NCI-H187 (cell line): ENCODE measurements at places on chromosomes 2 and 18.

GRCh38 chr2:53515435-53516332, 251.9 kb upstream of the CHAC2 start:
- DNase-seq, result no peak

- no peak for DNase-seq
Observed at GRCh38 chr2:67927501-67927900, 135.3 kb downstream of the C1D start.

DNA sequence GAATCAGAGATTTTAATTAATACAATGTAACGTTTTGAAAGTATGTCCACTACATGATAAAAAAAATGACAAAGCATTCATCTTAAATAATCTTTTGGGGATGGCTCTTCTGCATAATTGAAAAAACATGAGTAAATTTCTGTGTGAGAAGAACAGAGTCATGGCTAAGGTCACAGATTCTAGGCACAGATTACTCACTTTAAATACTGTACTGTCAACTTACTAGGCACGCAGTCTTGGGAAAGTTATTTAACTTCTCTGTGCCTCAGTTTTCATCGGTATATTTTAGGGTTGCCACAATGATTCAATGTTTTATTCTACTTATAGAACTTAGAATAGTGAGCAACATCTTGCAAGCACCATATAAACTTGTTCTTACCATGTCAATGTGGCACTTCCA, 49.2 kb downstream of the TMEFF2 start:
- DNase-seq, result no peak

- no peak for DNase-seq
Observed at GRCh38 chr2:203077451-203077850, 62.8 kb downstream of the NBEAL1 start.

GRCh38 chr2:237766340-237766739, 32.2 kb upstream of the RBM44 start:
- no peak for DNase-seq

DNA sequence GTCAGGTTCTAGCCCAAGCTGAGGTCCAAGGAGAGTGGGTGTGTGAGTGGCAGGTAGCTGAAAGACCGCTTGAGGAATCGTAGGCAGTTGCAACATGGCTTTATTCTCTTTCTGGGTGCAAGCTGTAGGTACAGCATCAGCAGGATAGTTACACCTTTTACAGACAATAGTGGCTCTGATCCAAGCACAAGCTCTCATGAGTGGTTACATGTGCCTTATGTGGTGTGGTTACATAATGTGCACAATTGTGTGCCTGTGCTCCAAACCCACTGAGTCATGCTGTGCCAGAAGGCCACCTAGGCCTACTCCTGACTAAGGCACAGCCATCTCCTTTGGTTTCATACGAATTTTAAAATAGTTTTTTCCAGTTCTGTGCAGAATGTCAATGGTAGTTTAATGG, 227.6 kb downstream of the SATB2 start:
- no peak for DNase-seq

- DNase-seq, result no peak
Observed at GRCh38 chr2:176830362-176830761, 382.2 kb upstream of the HNRNPA3 start.

DNA sequence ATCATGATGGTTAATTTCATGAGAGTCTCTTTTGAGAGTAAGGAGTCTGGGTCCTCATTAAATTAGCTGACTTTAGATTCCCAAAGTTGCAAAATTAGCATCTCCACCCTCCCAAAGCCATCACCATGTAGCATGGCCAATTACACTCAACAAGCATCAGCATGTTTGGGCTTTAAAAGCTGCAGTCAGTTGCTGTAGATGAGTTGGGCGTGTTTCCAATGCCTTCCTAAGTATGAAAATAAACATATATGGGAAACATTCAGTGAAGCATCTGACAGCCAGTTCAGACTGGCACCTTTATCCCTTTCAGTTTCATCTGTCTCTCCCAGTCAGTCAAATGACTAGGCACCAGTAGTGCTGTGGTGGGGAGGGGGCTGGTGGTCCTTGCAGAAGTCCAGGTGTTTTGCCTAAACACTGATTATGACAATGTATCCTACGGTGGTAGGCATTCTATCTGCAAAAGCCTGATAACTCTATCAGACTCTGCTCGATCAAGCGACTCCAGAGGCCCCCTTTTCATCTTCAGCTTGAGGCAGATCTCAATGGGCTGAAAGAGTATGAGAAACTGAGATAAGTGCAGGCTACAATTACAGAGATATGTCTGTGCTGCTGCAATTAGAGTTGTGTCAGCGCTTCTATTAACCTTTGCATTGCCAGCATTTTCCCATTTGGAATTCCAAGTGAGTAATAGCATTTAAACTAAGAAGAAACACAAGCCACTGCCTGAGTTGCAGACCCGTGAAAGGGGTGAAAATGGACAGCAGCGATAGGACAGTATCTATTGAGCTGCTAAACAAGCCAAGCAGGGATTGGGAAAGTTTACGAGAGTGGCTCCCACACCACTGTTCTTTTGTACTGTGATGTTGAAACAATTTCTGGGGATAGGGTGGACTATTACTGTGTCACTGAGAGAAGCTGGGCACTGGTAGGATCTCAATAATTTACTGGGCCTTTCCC, 67.3 kb upstream of the SPOPL start:
- no peak for DNase-seq

DNA sequence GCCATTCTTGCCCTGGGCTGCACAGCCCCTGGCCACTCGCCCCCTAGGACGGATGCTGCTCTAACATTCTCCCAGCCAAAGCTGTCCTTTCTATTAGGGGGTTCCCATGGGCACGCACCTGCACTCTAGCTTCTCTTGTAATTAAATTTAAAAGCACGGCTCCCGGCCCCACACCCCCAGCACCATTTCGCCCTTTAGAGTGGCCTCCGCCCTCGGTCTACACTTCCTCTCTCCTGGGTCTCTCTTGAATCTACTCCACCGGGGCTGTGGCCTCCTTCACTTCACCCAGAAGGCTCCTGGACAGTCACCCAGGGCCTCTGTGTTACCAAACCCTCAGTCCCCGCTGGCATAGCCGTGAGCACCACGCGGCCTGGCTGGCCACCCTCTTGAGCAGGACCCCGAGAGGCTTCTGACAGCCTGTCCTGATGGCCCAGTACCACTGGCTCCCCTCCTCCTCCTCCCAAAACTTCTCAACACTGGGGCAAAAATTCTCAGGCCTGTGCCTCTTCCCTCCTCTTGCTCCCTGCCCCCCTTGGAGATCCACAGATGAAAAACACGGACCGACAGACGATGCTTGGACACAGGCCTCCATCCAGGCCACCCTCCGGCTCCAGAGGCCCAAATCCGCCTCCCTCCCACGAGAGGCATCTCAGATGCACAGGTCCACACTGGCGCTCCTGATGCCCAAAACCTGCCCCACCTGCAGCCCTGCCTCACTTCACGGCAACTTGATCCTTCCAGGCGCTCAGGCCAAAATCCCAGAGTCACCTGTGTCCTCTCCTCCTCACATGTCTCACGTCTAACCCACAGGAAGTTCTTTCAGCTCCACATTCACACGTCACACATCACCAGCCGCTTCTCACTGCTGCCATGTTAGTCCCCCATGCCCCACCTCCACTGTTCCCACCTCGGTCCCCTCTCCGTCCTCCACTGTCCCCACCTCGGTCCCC, 6.9 kb upstream of the RAB17 start:
- DNase-seq, result no peak

- DNase-seq, result no peak
Observed at GRCh38 chr18:38458698-38459097, 893.1 kb upstream of the CELF4 start.

- DNase-seq, result peak; percentile 60
Observed at GRCh38 chr18:10023853-10024570, 110.2 kb downstream of the VAPA start.

- DNase-seq, result no peak
Observed at GRCh38 chr2:23628926-23629771, 244.2 kb downstream of the KLHL29 start.

- no peak for DNase-seq
Observed at GRCh38 chr2:26176279-26176615, 3.4 kb downstream of the GAREM2 start.

DNA sequence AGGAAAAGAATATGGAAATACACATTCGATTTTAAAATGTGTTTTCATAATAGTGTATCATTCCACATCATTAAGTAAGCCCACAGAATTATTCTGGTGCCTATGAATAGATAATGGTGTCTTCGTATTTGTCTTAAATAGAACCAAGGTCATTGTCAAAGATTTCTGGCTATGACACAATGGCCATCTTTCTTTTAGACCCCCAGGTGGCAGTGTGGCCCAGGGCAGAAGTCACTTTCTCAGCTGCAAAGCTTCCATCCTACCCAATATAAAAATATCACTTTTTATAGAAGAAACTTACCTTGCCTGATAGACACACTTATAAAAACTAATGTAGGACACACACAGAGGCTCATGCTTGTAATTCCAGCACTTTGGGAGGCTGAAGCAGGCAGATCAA, 57.5 kb downstream of the ZRANB3 start:
- no peak for DNase-seq

GRCh38 chr2:71813807-71814470, 333.7 kb downstream of the CYP26B1 start:
- no peak for DNase-seq

DNA sequence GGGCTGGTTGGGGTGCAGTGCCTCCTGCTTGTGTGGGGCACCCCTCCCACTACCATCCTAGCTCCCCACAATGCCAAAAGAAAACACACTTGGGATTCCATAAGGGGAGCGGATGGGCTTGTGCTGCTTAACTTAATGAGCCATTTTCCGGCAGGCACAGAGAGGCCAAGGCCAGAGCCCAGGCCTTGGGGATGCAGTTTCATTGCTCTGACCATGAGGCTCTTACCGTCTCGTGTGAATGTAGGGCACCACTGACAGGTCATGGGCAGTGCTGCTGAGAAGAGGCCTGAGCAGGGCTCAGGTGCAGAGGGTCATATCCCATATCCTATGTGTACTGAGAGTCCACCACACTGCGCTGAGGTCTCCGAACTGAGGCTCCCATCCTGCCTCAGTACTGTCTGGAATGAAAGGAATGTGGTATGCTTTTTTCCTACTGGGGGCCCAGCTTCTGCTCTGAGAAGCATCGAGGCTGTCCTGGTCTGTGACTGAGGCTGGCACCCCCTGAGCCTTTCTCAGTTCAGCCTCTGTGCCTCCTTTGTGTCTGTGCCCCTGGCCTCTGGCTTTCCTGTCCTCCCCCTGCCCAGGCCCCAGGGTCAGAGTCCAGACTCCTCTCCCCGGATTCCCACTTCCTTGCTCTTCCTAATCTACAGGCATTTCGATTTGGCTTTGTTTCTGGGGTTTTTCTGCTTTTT, 45.2 kb upstream of the MAPRE3 start:
- no peak for DNase-seq

DNA sequence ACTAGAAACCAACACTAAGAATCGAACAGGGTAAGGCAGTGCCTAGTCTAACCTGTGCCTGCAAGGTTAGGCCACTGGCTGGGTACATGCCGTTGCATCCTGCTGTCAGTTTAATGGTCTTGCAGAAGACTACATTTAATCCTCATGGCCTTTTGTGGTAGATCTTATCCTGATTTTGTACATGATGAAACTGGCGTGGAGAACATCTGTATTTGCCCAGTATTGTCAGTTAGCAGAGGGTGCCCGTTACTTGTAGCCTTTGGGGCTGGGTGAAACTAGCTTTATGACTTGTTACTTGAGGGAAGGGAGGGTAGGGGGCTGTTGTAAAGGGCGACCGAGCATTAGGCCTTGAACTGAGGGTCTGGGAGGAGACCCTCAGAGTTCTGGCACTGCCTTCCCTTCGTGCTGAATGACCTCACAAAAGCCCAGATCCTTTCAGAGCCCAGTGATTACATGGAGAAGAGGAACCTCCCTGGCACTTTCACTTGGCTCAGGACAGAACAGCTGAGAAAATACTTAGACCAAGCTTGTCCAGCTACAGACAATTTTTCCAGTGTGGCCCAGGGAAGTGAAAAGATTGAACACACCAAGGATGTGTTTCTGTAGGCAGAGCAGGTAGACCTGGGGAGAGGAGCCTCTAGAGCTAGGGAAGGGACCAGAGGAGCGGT, 19.5 kb downstream of the SLC20A1 start:
- no peak for DNase-seq

- no peak for DNase-seq
Observed at GRCh38 chr2:86453836-86454235, 12.7 kb downstream of the KDM3A start.

- DNase-seq, result no peak
Observed at GRCh38 chr2:141162314-141162713, 968.5 kb downstream of the LRP1B start.

GRCh38 chr2:26711457-26712161, 19.1 kb downstream of the KCNK3 start:
- DNase-seq, result no peak

GRCh38 chr2:150522269-150522668, 34.8 kb upstream of the RND3 start:
- DNase-seq, result no peak

GRCh38 chr2:1990151-1990589, 245.9 kb upstream of the PXDN start:
- DNase-seq, result no peak

- no peak for DNase-seq
Observed at GRCh38 chr2:149056541-149057255, 18.2 kb downstream of the LYPD6B start.

GRCh38 chr2:121451398-121451797, 79.3 kb upstream of the RNU4ATAC start:
- no peak for DNase-seq

- DNase-seq, result no peak
Observed at GRCh38 chr2:202335791-202336467, 40.2 kb upstream of the BMPR2 start.

GRCh38 chr2:241885291-241885945, 15.9 kb downstream of the RTP5 start:
- DNase-seq, result peak; percentile 39

DNA sequence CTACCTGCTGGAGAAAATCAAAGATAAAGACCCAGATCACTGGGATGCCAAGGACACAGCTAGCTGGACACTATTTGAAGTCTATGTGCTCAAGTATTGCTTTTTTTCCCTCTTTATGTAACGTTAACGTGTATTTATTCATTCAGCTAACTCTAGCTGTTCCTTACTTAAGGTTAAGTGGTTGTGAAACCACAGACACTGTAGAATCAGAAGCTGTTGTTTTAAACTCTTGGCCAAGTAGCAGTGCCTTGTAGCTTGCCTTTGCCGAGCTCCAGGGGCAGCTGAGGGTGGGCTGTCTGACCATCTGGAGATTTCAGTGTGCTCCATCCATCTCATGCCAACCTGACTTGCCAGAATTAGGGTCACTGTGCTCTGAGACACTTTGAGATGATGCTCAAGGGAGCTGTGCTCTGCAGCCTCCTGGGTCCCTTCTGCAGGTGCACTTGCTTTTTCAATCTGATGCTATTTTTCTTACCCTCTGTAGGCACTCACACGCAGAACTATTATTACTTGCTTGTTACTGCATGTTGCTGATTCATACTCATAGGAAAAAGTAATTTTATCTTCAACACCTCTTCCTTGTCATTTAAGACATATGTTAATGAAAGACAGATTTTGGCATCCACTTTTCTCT, 116.2 kb downstream of the METTL8 start:
- no peak for DNase-seq

- no peak for DNase-seq
Observed at GRCh38 chr2:218792433-218792832, 10.5 kb downstream of the CYP27A1 start.

- DNase-seq, result no peak
Observed at GRCh38 chr18:13320891-13321425, 102.4 kb downstream of the LDLRAD4 start.
